SW 1271 (cell line): ENCODE measurements at places on chromosomes 2 and 18.

DNA sequence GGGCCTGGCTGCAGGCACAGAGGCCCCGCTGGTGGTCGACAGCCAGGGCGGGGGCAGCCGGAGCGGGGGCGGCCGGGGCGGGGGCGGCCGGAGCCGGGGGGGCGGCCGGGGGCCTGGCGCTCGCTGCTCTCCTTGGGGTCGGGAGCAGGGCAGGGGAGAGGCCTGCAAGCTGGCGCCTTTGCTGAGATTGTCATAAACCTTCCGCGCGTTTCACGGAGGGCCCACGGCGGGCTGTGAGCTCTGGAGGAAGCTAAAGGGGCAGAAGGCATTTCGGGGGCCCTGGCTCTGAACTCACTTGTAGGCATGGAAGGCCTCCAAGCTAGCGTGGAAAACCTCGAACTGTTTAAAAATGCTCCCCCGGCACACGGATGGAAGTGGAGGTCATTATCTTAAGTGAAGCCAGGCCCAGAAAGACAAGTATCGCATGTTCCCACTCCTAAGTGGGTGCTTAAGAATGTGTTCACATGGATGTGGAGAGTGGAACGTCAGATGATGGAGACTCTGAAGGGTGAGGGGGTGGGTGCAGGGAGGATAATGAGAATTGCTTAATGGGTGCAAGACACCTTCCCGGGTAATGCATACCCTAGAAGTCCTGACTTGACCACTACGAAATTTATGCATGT, 629 bp downstream of the PRELID3A start:
- DNase-seq: no peak

- no peak for DNase-seq
These were observed 55.7 kb downstream of the ZC3H8 start for GRCh38 chr2:112199188-112199587.

DNA sequence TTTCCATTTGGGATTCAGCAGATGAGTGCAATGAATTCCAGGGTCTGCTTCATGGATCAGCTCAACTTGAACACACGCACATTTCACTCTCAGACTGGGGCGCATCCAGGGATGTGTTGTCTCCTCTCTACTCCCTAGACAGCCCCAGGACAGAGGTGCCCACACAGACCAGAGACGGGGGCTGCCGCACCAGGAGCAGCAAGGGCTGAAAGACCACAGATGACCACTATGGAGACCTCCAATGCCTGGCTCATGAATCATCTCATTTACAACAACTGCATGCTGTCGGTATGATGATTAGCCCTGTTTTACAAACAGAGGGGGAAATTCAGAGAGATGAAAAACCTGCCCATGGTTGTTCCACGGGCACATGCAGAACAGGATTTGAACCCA, 63.1 kb downstream of the CYP26B1 start:
- no peak for DNase-seq

GRCh38 chr2:2826621-2827020, 495.5 kb upstream of the MYT1L start:
- no peak for DNase-seq

GRCh38 chr2:27621524-27621923, 7.3 kb downstream of the CCDC121 start:
- no peak for DNase-seq

GRCh38 chr2:176847575-176847974, 365.0 kb upstream of the HNRNPA3 start:
- DNase-seq: no peak
